Fibroblast of the aortic adventitia (primary cell): ENCODE measurements at places on chromosomes 7 and 10. TPM values are rescaled to one million over a fixed set of nuclear protein-coding genes. Genes with fewer than 3 reads are reported as not detected.

- no peak for DNase-seq
Measured at GRCh38 chr7:49643321-49643720, 130.1 kb upstream of the VWC2 start.

DNA sequence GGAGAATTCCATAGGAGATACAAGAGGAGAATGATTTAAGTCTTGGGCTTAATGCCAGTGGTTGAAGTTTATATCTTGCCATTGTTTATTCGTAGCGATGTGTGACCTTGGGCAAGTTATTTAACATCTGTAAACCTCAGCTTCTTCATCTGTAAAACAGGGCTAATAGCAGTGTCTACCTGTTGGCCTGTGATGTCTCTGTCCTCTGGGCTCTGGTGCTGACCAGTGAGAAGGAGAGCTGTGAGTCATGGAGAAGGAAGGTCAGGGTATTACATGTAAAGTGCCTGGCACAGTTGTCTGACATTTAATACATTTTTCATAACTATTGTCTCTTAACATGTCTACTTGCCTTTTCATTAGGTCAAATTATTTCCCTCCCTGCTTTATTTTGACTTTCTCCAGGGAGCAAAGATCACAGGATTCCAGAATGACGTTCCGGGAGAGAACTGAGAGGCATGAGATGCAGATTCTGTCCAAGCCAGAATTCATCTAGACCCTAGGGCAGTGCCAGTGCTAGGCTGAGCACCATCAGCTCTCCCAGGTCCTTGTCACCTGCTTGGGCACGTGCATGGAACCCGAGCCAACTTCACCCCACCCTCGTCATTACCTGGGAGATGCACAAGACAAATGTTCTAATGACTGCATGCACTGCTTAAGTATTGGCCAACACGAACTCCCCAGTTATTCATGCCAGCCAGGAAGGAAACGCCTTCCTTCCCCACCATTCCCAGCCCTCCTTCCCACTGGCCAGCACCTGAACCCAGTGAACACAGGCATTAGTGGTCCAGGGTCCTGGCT is 187.9 kb downstream of the DPY19L1 start:
- no peak for DNase-seq

DNA sequence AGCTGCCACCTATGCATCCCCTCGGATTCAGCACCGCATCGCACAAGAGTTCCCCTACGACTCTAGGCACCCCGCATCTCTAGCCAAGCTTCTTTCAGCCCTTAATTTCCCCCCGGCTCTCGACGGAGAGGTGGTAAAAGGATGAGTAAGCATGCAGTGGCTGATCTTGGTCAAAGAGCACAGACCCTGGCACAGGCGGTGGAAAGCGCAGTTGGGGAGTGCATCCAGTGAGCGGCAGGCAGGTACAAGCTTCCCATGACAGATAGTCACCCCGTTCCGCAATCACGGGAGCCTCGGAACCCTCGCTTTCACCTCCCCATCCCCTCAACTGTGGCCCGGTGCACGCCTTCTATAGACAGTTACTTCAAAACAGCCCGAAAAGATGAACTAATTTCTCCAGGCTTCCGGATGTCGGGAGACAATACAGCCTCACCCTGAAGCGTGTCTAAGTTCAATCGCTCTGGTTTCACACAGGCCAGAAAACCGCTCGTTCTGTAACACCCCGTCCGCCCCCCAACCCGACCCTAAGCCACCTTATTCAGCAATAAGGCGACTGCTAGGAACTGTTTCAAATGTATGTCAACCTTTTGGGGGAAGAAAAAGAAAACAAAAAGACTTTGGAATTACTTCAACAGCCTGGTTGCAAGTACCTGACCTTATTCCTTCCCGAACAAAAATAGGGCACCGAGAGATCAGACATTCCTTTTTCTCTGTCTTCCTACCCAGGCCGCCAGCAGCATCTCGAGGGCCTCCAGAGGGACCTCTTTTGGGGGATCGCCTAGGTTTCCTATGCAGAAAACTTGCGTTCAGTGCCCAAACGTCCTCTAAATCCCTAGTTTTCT is 1.4 kb downstream of the RHEB start:
- DNase-seq: peak; percentile 39

GRCh38 chr10:7697426-7697825 is 5.7 kb upstream of the ITIH2 start:
- DNase-seq: peak; percentile 13

- DNase-seq: no peak
Measured at GRCh38 chr7:69237541-69237940, 360.7 kb upstream of the AUTS2 start.

CCL24 gene
- total RNA-seq: not detected in 2 replicates
